ENCODE measurements at places on chromosomes 7 and 10.

GRCh38 chr7:116951366-116952292, 1.7 kb upstream of the ST7 start:
- no peak for ATAC-seq

DNA sequence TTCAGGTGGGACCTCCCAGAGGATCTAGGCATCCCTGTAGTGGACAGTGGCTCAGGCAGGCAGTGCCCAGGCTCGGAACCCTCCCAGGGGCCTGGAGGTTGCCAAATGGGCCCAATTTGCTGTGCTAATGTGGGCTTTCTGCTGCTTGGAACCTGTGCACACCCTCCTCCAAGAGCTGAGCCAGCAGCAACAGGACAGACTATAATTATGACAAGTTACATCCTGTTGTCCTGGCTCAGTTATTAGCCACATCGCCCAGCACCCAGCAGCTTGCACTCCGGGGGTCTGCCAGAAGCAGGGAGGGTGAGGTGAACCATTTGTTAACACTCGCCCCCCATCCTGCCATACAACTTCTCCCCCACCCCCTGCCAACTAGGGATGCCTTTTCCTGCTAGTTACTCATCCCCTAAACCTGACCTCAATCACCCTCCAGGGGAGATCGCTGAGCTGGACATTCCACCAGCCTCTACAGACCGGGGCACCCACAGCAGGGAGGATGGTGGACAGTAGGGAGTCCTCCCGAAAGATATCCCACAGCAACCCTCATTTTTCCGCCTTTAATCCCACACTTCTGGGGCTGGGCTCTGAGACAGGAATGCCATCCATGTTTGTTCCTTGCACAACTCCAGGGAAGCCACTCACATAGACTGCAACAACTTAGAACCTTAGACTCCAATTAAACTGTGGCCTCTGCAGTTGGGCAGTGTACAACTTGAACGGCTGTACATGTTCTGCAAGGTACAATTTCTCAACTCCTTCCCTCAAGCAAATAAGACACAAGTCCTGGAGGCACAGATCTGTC, 7.9 kb upstream of the MYL10 start:
- ATAC-seq = peak; percentile 68

GRCh38 chr7:28807396-28807994, 150.6 kb downstream of the TRIL start:
- ATAC-seq = peak; percentile 20

DNA sequence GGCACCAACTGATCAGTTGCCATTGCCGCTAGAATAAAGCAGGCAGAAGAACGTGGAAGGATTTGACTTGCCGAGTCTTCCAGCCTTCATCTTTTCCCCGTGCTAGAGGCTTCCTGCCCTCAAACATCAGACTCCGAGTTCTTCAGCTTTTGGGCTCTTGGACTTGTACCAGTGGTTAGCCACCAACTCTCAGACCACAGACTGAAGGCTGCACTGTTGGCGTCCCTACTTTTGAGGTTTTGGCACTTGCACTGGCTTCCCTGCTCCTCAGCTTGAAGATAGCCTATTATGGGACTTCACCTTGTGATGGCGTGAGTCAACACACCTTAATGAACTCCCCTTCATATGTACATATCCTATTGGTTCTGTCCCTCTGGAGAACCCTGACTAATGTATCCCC, 57.3 kb upstream of the KCND2 start:
- no peak for ATAC-seq

- no peak for ATAC-seq
Observed at GRCh38 chr10:110529596-110530011, 31.9 kb downstream of the DUSP5 start.

- ATAC-seq = peak; percentile 27
Observed at GRCh38 chr10:54797636-54798321, 3.3 kb downstream of the PCDH15 start.
